ENCODE measurements at places on chromosomes 6 and 20. TPM values are rescaled to one million over a fixed set of nuclear protein-coding genes. Genes with fewer than 3 reads are reported as not detected.

- no peak overlapping the region for H3K27ac ChIP-seq
- no peak overlapping the region for H3K4me3 ChIP-seq
- no peaks in the 10 kb centered on the region for H3K27me3 ChIP-seq
- no peaks in the 10 kb centered on the region for H3K36me3 ChIP-seq
- DNase-seq = no peak
Measured at GRCh38 chr6:133392641-133393040, 151.5 kb downstream of the EYA4 start.

- no peak overlapping the region for H3K27ac ChIP-seq
- H3K27me3 ChIP-seq = no peaks in the 10 kb centered on the region
- H3K4me1 ChIP-seq = no peaks in the 10 kb centered on the region
- no peak overlapping the region for H3K4me3 ChIP-seq
Measured at GRCh38 chr6:31423550-31423949, 20.2 kb downstream of the MICA start.

DNA sequence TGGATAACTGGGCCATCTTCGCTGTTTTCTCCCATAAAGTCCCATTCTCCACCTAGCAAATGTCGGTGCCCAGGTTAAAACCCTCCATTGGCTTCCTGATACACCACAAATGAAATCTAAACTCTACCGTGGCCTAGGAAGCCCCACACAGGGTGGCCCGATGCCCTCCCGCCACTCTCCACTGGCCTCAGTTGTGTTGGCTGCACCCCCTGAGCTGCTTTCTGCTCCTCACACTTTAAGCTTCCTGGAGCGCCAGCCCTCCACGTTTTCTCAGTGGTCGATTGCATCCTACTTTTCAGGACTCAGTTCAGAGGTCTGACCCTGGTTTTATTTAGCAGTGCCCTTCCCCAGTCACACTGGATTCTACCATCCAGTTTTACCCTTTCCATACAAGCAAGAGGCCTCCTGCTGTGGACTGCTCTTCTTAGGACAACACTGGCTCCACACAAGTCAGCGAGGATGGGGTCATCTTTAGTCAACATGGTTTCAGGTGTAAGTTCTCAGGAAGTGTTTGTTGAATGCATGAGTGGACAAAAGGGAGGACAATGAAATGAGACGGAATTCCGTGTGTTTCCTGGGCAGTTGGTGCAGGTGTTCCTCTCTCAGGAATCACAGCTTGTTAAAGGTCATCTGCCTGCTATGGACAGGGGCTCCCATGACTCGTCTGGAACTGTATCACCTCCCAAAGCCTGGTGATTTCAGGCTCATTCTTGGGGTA is 124.1 kb downstream of the SULF2 start:
- DNase-seq = no peak
- H3K27me3 ChIP-seq = no peaks in the 10 kb centered on the region
- peaks cover 42% of the 10 kb centered on the region for H3K36me3 ChIP-seq
- H3K27ac ChIP-seq = no peak overlapping the region
- H3K4me1 ChIP-seq = peaks cover 21% of the 10 kb centered on the region
- H3K4me3 ChIP-seq = no peak overlapping the region

- H3K36me3 ChIP-seq = no peaks in the 10 kb centered on the region
- DNase-seq = no peak
- peaks cover 12% of the 10 kb centered on the region for H3K4me1 ChIP-seq
- H3K4me3 ChIP-seq = no peak overlapping the region
- H3K27me3 ChIP-seq = no peaks in the 10 kb centered on the region
- no peak overlapping the region for H3K27ac ChIP-seq
Measured at GRCh38 chr6:166760288-166760687, 133.2 kb upstream of the RPS6KA2 start.

GRCh38 chr6:63819831-63820230 is 184.2 kb downstream of the PHF3 start:
- H3K27ac ChIP-seq = no peak overlapping the region
- no peak overlapping the region for H3K4me3 ChIP-seq
- H3K4me1 ChIP-seq = peaks cover 4% of the 10 kb centered on the region
- H3K36me3 ChIP-seq = no peaks in the 10 kb centered on the region
- DNase-seq = no peak
- no peaks in the 10 kb centered on the region for H3K27me3 ChIP-seq

DNA sequence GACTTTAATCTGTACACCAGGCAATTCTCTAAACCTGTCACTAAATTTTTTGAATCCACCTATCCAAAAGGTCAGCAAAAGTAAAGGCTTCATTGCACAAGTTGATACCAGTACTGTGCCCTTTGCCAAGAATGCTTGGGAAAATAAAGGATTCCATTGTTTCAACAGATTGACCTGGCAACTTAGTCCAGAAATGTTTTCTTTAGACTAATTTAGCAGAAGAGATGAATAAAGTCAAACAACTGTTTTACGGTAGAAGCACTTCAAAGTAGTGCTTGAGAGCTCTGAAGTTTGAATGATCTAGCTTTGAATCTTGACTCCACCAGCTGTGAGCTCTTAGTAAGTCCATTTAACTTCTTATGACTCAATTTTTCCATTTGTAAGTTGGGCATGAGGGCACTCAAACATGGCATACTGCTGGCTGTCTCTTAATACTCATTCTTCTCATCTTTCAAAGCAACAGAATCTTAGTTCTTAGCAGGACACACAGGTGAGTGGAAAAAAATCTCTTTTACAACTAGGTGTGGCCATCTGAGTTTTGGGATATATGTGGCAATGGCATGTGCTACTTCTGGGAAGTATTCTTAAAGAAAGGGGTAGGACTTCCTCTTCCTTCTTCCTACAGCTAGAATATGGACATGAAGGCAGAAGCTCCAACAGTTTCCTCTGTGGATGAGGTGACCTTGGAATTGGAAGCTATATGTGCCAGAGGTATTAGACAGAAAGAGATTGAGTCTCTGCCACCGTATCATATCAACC is 55.9 kb upstream of the LOC128125822 start:
- H3K4me1 ChIP-seq = peaks cover 8% of the 10 kb centered on the region
- no peaks in the 10 kb centered on the region for H3K36me3 ChIP-seq
- no peak for DNase-seq
- no peak overlapping the region for H3K27ac ChIP-seq

DNA sequence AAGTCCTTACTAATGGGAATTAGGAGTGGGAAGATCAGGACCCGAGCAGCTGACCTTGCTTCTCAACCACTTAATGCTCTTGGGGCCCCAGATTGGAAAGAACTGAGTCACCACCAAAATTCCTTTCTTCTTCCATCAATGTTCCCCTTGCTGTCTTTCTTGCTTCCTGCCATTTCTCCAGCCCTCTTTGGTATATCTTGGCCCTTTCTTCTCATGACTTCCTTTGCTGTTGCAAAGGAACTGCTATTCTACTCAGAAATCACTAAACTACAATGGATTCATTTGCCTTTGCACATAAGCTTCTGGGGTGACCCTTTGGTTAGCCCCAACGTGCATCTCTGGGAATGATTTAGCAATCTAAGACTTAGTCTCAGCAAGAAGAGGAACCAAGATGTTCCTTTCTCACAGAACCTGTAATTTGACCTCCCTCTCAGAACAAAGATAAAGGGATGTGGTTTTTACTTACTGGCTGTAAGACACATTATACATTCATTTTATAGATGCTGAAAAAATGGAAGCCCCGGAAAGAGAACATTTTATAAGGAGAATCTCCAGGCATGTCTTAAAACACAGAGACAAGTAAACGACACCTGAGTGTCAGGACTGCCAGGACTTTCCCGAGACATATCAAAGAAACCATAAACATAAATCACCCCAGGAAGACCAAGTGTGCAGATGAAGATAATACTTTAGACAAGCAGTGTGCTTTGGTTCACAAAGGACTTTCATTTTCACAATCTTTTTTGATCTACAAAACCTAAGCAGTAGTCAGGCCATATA is 99.0 kb upstream of the TNFAIP3 start:
- H3K27ac ChIP-seq = peak overlapping the region; percentile 43
- H3K4me1 ChIP-seq = peaks cover 50% of the 10 kb centered on the region
- no peaks in the 10 kb centered on the region for H3K27me3 ChIP-seq
- no peak for DNase-seq
- H3K4me3 ChIP-seq = no peak overlapping the region
- H3K36me3 ChIP-seq = no peaks in the 10 kb centered on the region

GRCh38 chr20:50193836-50194421 is 3.3 kb downstream of the CEBPB start:
- peaks cover 13% of the 10 kb centered on the region for H3K4me1 ChIP-seq
- H3K4me3 ChIP-seq = peak overlapping the region; percentile 78
- H3K36me3 ChIP-seq = peaks cover 18% of the 10 kb centered on the region
- no peak for DNase-seq

- no peak overlapping the region for H3K27ac ChIP-seq
- no peak overlapping the region for H3K4me3 ChIP-seq
- H3K36me3 ChIP-seq = peaks cover 13% of the 10 kb centered on the region
- DNase-seq = no peak
- H3K4me1 ChIP-seq = no peaks in the 10 kb centered on the region
- no peaks in the 10 kb centered on the region for H3K27me3 ChIP-seq
Measured at GRCh38 chr6:167031082-167031709, 32.0 kb downstream of the CEP43 start.

- H3K27ac ChIP-seq = peak overlapping the region; percentile 83
- no peaks in the 10 kb centered on the region for H3K36me3 ChIP-seq
- H3K4me3 ChIP-seq = no peak overlapping the region
- no peaks in the 10 kb centered on the region for H3K27me3 ChIP-seq
- H3K4me1 ChIP-seq = peaks cover 12% of the 10 kb centered on the region
- no peak for DNase-seq
Measured at GRCh38 chr6:105458551-105458950, 55.7 kb upstream of the PREP start.

DNA sequence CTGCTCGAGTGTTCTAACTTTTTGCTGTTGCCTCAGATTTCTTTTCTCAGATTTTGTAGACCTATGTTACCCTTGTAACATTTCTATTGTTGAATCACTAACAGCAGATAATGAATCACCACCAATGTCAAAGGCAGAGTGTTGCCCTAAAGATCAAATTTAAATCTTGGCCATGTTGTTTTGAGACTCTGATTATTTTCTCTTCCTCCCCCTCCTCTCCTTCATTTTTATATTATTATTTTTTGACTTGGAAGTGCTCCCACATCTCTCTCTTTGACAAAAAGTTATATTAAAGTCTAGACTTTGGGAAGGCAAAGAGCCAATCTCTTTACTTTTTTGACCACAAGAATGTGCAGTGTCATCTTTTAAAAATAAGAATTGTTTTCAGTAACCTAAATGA is 422.7 kb downstream of the NKAIN2 start:
- DNase-seq = no peak
- no peak overlapping the region for H3K27ac ChIP-seq
- no peaks in the 10 kb centered on the region for H3K4me1 ChIP-seq
- no peaks in the 10 kb centered on the region for H3K27me3 ChIP-seq

- H3K4me3 ChIP-seq = no peak overlapping the region
- no peak overlapping the region for H3K27ac ChIP-seq
- H3K27me3 ChIP-seq = no peaks in the 10 kb centered on the region
- no peaks in the 10 kb centered on the region for H3K4me1 ChIP-seq
- DNase-seq = no peak
Measured at GRCh38 chr6:114537977-114538376, 195.2 kb upstream of the HS3ST5 start.

DNA sequence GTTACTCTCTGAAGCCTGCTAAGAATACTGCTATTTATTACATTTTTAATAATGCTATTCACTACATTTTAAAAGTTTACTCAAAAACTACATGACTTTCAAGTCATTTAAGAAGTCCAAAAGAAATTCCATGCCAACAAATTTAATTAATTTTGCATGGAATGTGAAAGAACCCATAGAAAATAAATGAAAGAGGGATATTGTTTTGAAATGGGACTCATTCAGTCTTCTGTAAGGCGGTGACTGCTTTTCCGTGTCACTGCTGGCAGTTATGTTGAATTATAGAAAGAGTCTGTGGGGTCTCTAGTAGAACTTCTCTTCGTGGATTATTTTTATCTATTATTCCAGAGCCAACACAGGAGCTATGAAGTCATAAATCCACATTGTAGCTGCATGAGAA is 211.2 kb downstream of the LAMA2 start:
- DNase-seq = no peak
- no peaks in the 10 kb centered on the region for H3K27me3 ChIP-seq
- H3K27ac ChIP-seq = no peak overlapping the region
- H3K4me3 ChIP-seq = no peak overlapping the region
- no peaks in the 10 kb centered on the region for H3K36me3 ChIP-seq

DNA sequence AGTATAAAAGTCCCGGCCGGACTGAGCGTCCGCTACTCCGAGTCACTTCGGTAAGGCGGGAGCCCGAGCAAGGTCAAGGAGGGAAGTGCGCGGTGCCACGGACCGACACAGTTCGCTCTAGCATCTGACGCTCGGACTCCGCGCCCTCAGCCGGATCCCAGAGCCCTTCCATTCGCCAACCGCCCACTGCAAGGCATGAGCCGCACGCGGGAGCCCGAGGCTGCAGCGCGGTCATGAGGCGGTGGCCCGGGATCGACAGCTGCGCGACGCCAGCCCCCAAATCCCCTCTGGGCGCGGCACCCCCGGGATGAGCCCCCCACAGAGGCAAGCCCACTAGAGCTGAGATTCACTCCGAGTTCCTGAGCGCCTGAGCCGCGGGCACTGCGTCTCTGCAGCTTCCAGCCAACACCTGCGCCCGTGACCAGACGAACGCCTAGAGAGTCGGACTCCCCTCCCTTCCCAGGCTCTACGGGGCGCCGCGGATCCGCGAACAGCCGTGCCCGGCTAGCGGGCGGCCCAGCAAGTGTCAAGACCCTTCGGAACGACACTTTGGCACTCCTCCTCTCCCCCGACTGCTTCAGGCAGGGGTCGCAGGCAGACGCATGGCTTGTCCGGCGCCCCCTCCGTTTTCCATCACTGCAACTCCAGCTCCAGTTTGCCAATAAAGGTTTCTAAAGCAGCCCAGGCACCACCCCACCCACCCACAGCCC is 725 bp upstream of the ISM1 start:
- peaks cover 13% of the 10 kb centered on the region for H3K27me3 ChIP-seq
- no peak overlapping the region for H3K27ac ChIP-seq
- no peaks in the 10 kb centered on the region for H3K36me3 ChIP-seq

DNA sequence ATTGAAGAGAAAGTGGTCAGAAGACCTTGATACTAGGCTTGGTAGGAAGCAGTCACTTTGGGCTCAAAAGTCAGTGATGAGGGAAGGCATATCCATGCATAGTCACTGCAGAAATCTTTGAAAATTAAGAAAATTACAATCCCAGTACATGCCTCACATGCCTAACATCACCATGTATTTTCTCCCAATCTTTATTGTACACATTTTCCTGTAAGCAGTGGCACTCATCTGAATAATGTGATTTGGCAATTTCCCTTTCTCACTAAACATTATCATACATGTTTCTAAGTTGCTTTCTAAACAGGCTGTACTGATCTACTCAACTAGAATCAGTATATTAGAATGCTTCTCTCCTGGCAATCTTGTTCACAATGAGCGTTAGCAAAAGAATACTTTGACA is 280.7 kb upstream of the SUPT3H start:
- H3K27me3 ChIP-seq = no peaks in the 10 kb centered on the region
- no peak overlapping the region for H3K27ac ChIP-seq
- no peaks in the 10 kb centered on the region for H3K36me3 ChIP-seq
- no peak for DNase-seq
- H3K4me1 ChIP-seq = peaks cover 29% of the 10 kb centered on the region
- no peak overlapping the region for H3K4me3 ChIP-seq

The TBPL1 gene
- polyA plus RNA-seq = 39.1 TPM

The HEY2 gene
- polyA plus RNA-seq = not detected

The BPIFB4 gene
- not detected for polyA plus RNA-seq

The RNF182 gene
- 0.94 TPM for polyA plus RNA-seq

Measured in keratinocyte (primary cell).